ENCODE measurements at places on chromosomes 1 and 21.

GRCh38 chr1:2165646-2166045 lies 28.9 kb downstream of the FAAP20 start:
- DNase-seq: no peak

DNA sequence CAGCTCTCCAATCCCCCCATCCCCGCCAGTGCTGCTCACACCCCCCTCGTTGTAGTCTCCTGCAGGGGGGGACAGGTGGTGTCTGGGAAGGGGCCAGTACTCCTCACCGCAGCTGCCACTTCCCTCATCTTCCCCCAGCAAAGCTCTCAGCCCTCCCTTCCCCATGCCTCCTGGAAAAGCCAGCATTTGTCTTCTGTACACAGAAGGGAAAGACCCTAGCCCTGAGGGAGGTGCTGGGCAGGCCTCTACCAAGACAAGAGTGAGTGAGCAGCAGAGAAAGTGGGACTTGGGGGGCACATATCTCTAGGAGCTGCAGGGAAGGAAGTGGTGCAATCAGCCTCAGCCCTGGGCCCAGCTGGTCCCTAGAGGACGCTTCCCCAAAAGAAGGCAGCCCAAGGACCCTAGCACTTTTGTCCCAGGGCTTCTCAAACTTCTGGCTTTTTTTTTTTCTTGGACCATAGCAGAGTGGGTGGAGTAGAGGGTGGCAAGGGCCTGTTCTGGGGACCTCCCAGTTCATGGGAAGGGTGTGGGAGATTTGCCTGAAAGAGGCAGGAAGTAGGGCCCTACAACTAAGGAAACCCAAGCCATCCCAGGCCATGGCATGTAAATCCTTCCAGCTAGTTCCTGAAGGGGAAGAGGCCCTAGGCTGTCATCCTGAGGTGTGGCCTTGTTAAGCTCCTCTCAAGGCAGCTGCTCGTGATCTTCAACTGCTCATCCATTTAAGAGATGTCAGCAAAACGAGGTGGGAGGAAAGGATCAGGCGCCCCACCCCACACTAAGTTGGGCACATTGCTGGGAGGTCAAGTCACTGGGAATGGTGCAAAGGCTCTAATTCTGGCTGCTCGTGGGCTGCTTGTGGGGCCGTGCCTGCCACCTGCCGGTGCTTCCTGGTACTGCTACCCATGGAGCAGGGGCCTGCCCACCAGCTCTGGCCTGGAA lies 12.6 kb downstream of the ZC3H12A start:
- DNase-seq: peak; percentile 53

DNA sequence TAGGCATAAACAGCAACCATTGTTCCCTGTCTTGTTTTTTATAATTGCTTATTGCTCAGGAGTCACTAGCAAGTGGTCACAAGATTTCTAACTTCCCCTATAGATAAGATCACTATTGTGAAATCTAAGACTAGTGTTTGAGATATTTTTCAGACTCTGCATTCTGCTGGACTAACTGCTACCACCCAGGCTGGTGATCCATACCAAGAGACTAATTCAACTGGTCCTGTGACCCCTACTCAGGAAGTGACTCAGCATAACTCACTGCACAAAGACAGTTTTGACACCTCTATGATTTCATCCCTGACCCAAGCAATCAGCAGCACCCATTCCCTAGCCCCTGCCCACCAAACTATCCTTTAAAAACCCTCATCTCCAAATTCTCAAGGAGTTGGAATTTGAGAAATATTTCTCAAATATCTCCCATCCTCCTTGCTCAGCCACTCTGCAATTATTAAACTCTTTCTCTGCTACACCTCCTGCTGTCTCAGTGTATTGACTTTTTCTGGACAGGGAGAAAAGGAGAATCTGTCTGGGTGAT lies 52.7 kb downstream of the TRIM33 start:
- no peak for DNase-seq

DNA sequence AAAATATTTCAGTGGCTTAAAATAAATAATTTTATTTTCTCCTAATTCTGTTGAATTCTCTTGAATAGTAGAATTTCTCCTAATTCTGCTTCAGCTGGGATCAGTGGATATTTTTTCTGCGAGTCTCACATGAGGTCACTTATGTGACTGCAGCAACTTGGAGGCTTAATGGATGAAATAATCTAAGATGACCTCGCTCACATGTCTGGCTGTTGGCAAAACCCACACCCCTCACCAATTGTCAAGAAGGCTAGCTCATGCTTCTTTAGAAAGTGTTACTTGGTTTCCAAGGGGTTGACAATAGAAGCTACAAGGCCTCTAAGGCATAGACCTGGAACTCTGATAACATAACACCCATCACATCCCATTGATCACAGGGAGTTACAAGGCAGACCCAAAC lies 156.9 kb upstream of the DPYD start:
- DNase-seq: no peak

GRCh38 chr1:8169364-8170058 lies 143.4 kb upstream of the ERRFI1 start:
- no peak for DNase-seq

- no peak for DNase-seq
These were observed 1.3 kb upstream of the CACNA1E start for GRCh38 chr1:181482001-181482430.

GRCh38 chr1:36322786-36323635 lies 434 bp downstream of the EVA1B start:
- no peak for DNase-seq

DNA sequence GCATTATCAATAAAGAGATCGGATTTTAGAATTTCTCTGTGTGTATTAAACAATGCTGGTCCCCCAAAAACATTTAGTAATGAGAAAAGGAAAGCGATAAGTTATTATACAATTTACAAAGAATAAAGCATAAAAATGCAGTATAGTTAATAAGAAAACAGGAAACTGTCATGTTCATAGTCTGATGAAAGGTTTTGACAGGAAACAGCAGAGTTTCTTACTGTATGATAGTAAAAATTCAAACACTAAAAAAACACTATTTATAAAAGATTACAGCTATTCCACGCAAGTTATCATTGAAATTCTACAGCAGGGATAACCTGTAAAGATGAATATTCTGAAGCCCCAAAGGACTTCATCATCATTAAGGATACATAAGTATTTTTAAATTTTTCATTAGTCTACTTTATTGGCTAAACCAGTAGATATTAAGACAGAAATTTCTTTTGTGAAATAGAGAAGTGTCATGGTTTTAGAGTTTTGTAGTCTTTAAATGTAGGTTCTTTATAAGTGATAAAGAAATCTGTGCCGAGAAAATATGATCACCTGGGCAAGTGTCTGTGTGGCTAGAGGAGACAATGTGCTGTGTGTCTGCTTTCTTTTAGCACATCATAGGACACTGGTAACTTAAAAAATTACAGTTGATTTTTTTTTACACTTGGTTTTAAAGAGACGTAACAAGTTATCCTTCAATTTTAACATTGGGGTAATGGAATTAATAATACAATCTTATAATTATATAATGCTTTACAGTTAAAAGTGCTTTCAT lies 49.7 kb upstream of the GFI1 start:
- DNase-seq: no peak

- no peak for DNase-seq
These were observed 1812.9 kb downstream of the PLA2G4A start for GRCh38 chr1:188641566-188642211.

DNA sequence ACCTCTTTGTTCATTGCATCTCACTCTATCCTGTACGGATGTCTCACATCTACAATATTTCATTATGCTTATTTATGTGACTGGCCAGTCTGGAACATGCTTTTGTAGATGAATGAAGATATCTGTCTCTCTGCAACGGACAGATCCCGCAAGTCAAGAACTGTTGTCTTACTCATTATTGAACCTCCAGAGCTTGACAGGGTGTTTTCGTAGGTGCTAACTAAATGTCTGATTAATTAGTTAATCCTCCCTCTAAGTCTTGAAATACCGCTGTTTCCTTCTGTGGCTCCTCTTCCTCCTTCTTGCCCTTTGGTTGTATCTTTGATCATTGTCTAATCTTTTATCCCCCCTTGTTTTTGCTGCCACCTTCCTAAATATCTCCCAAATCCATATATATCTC lies 3.2 kb upstream of the C1orf162 start:
- DNase-seq: no peak

GRCh38 chr1:169288011-169288414 lies 79.6 kb downstream of the NME7 start:
- no peak for DNase-seq

GRCh38 chr1:207058878-207059867 lies 6.1 kb downstream of the PFKFB2 start:
- no peak for DNase-seq

GRCh38 chr1:244322181-244322580 lies 129.5 kb downstream of the ADSS2 start:
- no peak for DNase-seq

- DNase-seq: no peak
These were observed 73.3 kb downstream of the RPE65 start for GRCh38 chr1:68376441-68376840.

DNA sequence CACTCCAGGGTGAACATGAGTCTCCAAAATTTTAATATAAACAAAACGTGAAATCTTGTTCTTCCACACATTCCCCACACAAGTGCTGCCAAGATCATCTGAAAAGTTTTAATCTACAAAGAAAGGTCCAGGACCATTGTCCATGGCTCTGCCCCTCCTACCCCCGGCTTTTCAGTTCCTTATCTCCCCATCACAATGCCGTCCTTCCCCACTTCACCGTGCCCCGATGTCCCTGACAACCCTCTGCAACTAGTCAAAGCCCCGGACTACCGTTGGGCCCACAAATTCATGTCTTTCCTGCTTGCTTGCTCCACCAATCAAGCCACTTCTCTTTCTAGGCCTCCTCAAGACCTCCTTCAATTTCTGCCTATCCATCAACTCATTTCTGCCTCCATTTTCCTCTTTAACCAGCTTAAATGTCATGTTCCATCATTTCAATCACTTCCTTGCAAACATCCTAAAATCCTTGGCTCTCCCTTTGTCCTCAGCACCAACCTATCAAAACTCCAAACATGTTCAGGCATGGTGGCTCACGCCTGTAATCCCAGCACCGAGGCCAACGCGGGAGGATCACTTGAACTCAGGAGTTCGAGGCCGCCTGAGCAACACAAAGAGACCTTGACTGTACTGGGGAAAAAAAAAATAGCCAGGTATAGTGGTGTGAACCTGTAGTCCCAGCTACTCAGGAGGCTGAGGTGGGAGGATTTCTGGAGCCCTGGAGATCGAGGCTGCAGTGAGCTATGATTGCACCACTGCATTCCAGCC lies 14.0 kb upstream of the BMP8B start:
- no peak for DNase-seq

DNA sequence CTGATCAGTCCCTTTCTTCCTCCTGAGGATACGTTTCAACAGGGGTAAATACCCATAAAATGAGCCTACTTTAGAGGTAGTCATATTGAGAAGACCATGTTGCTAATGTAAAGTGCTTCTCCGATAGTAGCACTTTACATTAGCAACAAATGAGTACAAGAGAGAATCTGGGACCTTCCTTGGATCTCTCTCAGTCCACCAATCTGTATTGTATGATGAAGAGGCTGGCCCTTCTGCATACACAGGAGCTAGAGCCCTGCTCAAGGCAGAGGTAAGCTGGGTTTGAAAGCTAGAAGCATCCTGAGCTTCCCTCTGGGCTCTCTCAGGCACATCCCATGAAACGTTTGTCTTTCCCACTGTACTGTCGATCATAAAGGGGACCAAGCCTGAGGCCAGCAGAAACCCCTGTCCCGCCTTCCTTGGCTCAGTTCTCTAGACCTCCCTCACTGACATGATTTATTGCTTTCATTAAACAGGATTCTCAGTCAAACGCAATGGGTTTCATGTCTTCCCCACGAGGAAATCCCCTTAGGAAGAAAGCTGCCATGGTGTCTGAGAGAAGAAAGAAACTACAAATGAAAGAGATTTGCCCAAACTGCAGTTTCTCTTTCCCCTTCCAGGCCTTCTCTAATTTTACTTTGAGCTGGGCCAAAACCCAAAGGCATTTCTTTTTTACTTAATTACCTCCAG lies 62.8 kb upstream of the BCAR3 start:
- no peak for DNase-seq

DNA sequence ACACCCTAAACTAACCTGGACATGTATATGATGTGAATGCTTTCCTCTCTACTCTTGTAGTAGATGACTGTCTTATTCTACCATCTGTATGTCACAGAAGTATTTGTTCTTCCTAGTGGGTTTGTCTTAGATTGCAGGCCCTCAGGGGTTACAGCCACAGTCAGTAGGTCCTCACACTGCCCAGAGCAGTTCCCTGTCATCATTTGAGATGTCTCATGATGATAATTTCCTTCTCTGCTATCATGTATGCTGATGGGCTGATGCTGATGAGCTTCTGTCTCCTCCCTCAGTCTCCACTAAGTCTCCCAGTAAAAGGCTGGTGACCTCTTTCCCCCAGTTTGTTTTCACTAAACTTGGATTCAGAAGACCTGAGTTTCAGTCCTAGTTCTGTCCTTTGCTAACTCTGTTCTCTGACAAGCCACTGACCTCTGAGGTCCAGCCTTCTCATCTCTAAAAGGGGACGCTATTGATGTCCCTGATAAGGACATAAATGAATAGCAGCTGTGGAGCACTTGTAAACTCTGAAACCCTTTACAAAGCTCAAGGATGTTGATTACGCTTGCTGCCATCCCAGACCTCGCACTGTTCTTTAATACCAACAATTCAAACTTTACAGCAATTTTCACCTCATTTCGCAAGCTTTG lies 3.1 kb upstream of the ETV3 start:
- no peak for DNase-seq

DNA sequence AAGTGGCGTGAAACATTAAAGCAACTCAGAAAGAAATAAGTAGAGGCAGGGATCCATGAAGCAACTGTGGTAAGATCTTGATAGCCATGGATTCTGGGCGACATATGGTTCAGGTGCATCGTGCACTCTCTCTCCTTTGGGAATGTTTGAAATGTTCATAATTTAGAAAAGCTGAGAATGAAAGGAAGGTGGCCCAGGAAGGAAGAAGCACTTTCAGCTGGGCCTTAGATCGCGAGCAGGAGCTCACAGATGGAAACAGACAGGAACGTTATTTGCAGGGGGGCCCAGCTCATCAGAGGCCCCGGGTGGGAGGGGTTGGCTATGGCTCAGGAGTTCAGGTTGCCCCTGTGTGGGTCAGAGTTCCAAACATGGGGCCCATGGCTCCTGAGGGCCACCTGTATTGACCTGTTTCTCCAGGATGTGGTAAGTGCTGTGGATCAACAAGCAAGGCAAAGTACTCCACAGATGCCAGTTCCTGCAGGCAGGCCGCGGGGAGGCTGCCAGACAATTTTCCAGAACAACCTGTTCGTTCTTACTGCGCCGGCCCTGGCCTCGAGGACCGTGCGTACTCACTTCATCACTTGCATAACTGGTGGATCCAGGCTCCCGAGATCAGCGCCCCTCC lies 253.2 kb downstream of the TOMM20 start:
- DNase-seq: no peak

GRCh38 chr1:80988926-80989325 lies 811.8 kb upstream of the ADGRL2 start:
- no peak for DNase-seq

GRCh38 chr1:106995970-106996369 lies 60.5 kb upstream of the PRMT6 start:
- DNase-seq: no peak

GRCh38 chr1:26555550-26555981 lies 26.0 kb downstream of the RPS6KA1 start:
- no peak for DNase-seq
